Stimulated activated CD8-positive, alpha-beta memory T cell treated with anti-CD3 and anti-CD28 coated beads, Interleukin-4, amount 100 ng/mL, for 24 hours (primary cell): ENCODE measurements at places on chromosomes 3 and 15.

DNA sequence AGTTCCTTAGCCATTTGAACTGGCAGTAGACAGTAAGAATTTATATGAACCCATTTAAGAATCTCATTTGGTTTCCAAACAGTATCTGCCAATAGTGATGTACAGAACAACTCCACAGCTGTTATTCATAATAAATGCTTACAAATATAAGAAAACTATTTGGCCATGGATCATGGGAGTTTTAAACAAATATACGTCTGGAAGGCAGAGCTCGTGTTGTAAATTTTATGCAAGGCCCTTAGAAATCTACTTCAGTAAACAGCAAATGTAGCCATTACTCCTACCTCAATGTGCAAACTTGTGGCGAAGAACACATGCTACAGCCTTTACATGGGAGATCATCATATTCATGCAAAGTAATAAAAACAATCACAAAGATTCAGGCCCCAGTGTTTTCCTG lies 65.3 kb upstream of the NANOGP8 start:
- DNase-seq = no peak

DNA sequence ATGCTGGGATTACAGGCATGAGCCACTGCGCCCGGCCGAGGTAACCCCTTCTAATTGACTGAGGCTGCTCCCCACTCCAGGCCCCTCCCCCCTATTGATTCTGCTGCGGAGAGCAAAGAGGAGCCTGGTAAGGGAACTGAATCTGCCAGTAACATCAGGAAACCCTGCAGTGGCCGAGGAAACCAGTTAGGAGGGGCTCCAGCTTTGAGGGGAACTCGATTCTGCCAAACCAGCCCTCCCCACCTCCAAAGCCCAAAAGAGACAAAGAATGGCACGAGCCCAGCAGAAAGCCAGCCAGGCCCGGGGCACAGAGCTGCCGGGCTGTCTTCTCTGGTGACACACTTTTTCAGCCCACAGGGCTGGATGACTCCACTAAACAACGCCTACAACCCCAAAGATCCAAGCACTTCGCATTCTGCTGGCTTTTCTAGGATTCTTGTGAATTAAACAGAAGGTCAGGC lies 15.0 kb upstream of the ACAD9 start:
- DNase-seq = no peak

- DNase-seq = no peak
These were observed 53.8 kb downstream of the TMEM45A start for GRCh38 chr3:100546020-100546744.

DNA sequence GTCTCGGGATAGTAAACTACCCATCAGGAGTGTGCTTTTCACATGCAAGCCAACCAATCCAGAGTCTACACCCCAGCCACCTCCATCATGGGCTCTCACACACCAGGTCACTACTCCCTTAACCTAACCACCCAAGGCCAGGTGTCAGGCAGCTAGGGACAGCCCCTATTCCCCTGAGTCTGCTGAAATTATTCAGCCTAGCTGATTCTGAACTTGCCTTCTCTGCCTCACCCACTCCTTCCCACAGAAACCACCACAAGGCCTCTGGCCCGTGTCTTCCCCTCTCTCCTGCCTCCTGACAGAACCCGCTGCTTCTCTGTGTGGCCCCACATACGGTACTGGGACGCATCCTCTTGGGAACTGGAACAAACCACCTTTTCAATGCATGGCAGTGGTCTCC lies 82.1 kb downstream of the PCSK6 start:
- DNase-seq = no peak

DNA sequence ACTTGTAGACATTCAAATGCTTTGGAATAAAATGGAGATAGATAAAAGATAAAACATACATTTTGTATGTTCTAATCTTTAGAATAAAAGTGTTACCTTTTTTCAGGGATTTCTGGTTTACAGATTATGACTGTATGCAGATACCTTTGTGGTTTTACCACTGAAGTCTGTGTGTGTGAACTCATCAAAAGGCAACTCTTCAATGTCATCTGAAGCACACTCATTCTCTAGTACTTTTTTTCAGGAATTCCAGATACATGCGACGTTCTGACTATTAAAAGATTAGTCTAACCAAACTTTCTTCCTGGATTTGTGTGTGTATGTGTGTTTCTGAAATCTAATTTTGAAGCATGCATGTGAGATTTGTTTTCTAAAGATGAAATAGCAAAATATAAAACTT lies 188.6 kb downstream of the NLGN1 start:
- DNase-seq = no peak

GRCh38 chr3:13420831-13421765 lies 976 bp upstream of the NUP210 start:
- peak; percentile 49 for DNase-seq

DNA sequence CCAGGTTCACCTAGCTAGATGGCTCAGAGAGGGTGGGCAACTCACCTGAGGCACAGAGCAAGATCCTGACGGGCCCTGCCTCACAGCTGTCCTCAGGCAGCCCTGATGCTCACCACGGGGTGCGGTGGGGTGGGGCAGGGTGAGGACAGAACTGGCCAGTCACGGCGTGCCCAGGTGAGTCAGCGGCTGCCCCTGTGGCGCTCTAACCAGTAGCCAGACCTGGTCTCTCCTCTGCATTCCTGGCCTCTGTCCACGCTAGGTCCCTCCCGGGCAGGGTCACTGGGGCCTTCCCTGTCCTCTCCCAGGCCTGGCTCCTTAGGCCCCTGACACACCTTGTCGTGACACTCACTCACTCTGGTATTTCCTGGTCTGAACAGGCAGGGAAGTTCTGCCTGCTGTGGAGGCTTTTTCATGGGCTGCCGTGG lies 901 bp downstream of the ALS2CL start:
- no peak for DNase-seq

DNA sequence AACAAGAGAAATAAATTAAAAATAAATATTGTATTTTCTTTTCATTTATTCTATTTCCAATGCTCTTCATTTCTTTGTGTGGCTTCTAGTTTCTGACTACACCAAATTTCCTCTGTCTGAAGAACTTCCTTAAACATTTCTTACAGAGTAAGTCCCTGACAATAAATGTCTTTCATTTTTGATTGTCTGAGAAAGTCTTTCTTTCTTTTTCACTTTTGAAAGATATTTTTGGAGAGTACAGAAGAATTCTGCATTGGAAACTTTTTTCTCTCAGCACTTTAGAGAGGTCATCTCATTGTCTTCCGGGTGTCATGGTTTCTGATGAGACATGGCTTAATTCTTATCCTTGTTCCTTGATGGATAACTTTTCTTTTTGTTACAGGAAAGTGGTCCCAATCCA lies 119.6 kb downstream of the MOBP start:
- DNase-seq = no peak

- DNase-seq = no peak
These were observed 52.6 kb upstream of the PTX3 start for GRCh38 chr3:157384031-157384430.

DNA sequence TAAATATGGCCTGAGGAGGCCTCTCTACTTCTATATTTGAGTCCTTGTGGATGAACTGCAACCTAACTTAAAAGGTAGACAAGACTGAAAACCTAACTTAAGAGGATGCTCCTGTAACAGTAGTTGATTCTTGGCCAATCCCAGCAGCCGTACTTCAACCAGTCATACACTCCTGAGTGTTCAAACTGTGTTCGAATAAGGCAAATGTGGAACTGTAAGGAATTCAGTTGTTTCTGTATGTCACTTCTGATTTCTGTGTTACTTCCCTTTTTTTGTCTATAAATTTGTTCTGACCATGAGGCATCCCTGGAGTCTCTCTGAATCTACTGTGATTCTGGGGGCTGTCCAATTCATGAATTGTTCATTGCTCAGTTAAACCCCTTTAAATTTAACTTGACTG lies 20.5 kb downstream of the GALK2 start:
- no peak for DNase-seq

GRCh38 chr3:111068574-111068973 lies 3.0 kb upstream of the NECTIN3 start:
- DNase-seq = no peak

- DNase-seq = no peak
These were observed 21.8 kb upstream of the BCHE start for GRCh38 chr3:165859061-165859460.

GRCh38 chr3:95731753-95732152 lies 1082.6 kb upstream of the EPHA6 start:
- DNase-seq = no peak

DNA sequence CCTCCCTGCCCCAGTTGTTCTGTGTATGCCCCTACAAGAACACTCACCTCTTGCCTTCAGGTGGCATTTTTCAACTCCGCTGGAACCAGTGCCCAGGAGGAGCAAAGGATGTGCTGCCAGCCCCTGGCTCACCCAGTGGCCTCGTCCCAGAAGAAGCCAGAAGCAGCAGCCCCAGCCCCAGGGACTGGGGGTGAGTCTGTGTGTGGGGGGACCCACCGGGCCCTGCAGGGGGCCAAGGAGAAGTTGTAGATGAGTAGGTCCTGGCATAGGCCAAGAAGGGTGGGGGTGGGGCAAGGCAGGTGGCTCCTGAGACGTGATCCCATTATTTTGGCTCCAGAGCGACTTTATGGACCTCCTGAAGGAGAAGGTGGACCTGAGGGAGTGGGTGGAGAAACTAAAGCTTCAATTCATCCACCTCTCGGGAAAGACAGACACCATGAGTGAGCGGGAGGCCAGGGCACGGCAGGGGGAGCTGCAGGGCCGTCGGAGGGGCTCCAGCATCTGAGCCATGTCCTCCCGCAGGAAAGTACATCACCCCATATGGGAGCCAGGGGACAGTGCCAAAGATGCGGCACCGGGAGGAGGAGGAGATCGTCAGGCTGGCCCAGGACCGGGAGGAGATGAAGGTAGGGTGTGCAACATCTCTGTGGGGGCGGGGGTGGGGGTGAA lies 29.3 kb downstream of the NGRN start:
- no peak for DNase-seq
